ENCODE measurements at places on chromosomes 3 and 15.
A peak's percentile ranks its signal among the peaks of the same experiment; 100 is the strongest.

GRCh38 chr3:10142707-10143560 is 1.4 kb downstream of the VHL start:
- no peak for DNase-seq

DNA sequence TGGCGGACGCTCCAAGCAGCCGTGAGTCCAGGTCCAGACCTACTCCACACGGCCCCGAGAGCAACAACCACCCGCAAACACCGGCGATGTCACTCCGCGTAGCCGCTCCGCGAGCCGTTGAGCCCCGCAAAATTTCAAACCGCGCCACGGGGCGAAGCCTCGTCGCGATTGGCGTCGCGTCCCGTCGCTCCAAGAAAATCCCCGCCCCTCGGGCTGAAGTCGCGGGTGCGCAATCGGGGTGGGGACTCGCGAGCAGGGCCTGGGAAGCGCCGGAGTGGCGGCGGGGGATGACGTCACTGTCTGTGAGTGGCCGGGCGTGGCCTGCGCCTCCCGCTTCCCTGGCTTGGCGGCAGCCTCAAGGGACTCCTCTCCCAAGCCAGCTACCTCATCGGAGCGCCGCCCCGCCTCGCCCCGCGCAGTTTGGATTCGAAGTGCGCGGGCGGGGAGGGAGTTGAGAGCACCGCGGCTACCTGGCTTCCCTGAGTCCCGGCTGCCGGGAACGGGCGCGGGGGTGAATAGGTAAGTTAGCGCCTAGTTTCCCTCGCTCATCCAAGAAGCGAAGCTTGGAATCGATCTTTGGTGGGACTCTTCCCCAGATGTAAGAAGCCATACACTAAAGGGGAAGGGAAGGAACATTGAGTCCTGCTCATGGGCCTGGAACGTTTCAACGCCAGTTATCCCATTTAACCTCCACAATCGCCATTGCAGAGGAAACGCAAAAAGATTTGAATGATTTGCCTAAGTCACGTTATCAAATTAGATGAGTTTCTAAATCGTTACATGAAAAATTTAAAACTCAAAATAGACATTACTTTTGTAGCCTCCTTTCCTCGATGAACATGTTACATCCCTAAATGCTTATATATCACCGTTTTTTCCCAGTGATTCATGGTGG is at the start of gene PRC1:
Gene PRC1 (minus strand): TSS at position 119 of the 895 bp plus-strand sequence. CDS start 118 bp downstream, at position 1.
- DNase-seq, result peak; percentile 99

- DNase-seq, result no peak
Measured at GRCh38 chr3:155629056-155629455, 115.8 kb downstream of the PLCH1 start.

GRCh38 chr3:32045091-32045915 is 61.1 kb upstream of the GPD1L start:
- DNase-seq, result no peak

DNA sequence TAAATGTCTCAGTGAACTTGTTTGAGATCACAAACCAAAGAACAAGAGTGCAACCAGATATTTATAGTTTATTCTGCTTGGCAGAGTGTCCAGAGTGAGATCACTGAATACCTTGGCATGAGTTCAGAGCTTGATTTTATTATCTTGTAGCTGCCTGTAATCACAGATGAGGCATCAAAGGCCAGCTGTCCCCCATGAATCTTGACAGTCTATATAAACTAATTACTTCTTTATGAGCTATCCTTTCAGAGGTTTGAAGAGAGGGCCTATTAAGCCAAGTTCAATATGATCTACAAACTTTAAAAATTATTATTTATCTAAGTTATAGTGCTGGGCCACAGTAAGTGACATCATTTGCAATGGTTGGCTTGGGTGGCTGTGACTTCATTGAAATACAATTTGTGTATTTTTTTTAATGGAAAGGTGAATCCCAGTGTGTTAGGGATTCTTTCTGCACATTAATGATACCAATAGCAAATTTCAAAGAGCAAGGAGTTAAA is 251.5 kb downstream of the CLSTN2 start:
- peak; percentile 45 for DNase-seq

GRCh38 chr3:192307631-192308030 is 419.7 kb downstream of the FGF12 start:
- DNase-seq, result no peak

GRCh38 chr15:90400005-90400758 is 12.1 kb downstream of the IQGAP1 start:
- no peak for DNase-seq

GRCh38 chr3:10294030-10294586 is 1.4 kb upstream of the GHRL start:
- DNase-seq, result no peak

GRCh38 chr3:70264122-70264780 is 48.2 kb downstream of the MDFIC2 start:
- no peak for DNase-seq

GRCh38 chr3:45773072-45773471 is 23.3 kb downstream of the SLC6A20 start:
- no peak for DNase-seq

DNA sequence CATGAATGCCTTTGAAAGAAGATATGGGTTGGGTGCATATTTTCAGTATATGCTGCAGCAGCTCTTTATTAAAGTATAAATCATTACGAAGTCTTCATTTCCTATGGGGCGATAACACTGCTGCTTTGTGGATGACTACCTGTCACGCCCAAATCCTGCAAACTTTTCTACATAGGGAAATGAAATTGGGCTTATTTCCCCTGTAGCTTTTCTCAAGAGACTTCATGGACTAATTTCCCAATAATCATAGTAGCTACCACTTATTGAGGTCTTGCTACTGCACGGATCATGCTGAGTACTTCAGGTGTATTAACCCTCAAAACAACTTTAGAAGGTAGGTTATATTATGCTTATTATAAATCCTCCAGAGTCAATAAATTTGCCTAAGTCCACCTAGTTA is 8.0 kb downstream of the TGFBR2 start:
- DNase-seq, result no peak

GRCh38 chr15:48547286-48547685 is 98.2 kb downstream of the FBN1 start:
- DNase-seq, result no peak

DNA sequence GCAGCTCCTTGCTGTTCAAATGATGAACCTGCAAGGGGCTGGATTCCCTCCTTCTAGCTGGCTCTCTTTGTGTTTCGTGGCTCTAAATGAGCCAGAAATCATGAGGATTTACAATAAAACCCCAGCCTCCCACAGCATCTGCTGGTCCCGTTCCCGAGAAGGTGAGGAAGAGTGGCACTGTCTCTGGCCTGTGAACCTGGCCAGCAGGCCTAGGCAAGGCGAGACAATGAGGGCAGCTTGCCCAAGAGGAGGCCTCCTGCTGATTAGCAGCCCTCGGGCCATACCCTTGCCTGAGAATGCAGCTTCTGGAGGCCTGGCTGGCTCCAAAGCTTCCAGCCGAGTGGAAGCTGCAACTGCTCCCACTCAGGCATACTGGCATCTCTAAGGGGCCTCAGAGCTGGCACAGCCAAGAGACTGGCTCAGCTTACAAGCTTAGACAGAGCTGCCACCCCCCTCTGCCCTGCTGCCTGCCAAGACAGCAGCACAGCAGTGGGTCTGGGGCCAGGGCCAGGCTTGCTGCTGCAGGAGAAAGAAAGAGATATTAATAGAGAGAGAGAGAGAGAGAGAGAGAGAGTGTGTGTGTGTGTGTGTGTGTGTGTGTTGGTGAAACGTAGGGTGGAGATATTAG is 76.5 kb downstream of the HMG20A start:
- DNase-seq, result peak; percentile 79

DNA sequence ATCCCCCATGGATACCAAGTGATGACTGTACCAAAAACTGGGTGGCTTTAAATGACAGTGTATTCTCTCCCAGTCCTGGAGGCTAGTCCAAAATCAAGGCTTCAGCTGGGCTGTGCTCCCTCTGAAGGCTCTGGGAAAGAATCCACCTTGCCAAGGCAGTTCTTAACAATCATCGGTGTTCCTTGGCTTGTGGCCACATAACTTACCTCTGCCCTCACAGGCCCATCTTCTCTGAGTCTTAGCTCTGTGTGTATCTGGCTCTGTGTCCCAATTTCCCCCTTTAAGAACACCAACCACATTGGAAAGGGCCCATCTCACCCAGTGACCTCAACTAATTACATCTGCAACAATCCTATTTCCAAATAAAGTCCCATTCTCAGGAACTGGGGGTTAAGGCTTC is 503.0 kb upstream of the PROK2 start:
- no peak for DNase-seq

- no peak for DNase-seq
Measured at GRCh38 chr3:61947456-61947855, 386.1 kb downstream of the PTPRG start.

GRCh38 chr3:191721390-191721861 is 260.5 kb downstream of the PYDC2 start:
- DNase-seq, result no peak

- DNase-seq, result no peak
Measured at GRCh38 chr3:71226565-71227269, 356.8 kb downstream of the FOXP1 start.

- no peak for DNase-seq
Measured at GRCh38 chr3:182385356-182385755, 407.9 kb upstream of the ATP11B start.

DNA sequence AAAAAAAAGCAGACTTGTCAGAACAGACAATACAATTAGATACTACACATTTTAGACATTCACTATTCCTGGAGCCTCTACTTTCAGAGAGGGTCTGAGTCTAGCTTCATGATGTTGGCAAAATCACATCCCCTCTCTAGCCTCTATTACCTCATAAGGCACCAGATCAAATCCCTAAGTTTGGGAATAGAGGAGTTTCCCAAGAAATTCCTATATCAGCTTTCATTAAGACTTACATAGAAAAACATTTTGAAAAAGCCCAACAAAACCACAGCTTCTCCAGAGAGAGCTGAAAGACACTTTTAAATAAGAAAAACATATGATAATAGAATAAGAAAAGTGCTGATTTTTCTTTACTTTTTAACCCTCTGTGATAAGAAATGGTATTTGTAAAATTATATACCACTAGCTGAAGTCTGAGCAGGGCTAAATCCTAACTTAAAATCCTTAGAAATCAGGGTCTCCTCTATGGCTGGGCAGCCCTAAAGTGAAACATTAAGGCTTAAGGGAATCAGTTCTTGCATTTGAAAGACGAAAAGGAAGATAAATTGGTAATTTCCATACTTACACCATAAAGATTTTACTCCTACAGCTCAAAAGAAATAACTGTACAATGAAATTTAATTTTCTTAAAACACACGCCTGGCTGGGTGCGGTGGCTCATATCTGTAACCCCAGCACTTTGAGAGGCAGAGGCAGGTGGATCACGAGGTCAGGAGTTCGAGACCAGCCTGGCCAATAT is 4.3 kb downstream of the TBC1D2B start:
- DNase-seq, result no peak

DNA sequence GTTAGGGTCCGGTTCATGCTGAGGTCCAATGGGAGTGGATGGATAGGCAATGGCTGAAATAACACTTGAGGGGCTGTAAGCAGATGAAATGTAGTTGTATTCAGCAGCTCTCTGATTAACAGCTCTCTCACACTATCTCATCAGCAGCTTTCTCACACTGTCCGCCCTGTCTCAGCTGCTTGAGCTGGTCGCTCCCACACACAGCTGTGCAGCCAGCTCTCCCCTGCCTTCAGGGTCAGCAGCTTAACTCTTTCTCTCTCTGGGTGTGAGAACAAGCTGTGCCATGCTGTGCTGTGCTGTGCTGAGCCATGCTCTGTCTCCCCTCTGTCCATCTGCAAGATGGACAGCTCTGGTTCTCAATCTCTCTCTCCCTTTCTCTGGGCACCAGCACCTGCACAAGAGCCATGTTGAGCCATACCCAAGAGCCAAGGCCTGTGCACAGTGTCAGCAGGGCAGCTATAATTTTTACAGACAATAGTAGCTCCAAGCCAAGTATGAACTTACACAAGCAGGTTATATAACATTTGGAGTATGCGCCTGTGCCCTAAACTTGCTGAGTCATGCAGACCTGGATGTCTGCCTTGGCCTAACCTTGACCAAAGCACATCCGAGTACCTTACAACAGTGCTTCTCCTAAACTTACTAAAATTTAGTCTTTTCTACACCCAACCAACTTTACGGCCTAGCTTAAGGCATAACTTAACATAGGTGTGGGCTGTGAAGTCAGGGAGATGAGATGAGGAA is 291.3 kb upstream of the TRIM42 start:
- peak; percentile 89 for DNase-seq

DNA sequence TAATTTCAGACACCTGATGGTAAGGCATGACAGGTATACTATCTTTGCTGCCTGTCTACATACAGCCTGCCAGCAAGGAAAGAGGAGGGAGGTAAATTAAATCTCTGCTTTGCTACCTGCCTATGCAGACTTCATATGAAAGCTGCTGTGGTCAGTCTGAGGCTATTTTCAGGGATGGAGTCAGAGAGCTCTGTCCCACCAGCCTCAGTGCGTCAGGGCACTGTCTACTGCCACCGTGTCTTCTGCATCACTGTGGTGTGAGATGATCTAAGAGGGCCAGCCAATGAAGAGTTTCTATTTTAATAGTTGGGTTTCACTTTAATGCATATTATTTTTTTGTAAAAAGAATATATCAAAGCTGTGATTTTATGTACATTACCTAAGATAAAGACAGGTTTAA is 125.6 kb downstream of the CADPS start:
- DNase-seq, result no peak

DNA sequence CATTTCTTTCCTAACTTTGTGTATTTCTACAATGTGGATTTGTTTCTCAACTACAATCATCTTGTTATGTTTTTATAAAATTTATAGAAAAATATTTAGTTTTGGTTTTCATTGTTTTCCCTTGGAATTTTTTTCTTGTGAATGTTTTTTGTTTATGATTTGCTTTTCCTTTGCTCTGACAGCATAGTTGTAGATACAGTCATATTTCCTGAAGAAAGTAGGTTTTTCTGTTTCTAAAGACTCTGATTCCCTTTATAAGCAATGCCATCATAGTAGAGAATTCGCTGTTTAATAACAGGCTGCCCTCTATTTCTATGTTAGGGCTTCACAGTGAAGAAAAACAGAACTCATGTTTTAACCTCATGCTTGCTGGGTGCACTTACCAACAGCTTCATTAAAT is 482.3 kb downstream of the ZBBX start:
- no peak for DNase-seq

DNA sequence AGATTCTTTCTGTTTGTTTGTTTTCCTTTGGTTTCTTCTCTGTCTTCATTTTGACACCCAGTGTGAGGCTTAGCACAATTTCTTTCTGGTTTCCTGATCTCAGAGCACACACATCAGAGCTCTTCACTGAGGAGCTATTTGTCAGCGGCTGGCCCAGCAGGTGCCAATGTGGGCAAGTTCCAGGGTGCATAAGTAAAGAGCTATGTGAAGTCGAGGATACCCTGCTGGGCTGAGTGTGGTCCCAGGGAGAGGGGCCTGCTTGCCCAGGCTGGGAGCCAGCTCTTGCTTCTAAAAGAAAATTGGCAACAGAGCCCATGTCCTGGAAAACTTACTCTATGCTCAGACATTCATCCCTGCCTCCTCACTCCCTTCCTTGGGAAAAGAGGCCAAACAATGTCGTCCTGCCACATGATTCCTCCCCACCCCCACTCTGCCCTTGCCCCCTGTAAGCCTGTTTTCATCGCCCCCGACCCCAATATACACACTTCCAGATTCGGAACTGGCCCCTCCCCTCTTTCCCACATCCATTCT is 101.2 kb downstream of the ST8SIA2 start:
- no peak for DNase-seq
